IPS DF 6.9 (cell line): ENCODE measurements at places on chromosomes 5 and 9.
A peak's percentile ranks its signal among the peaks of the same experiment; 100 is the strongest.

- DNase-seq = no peak
These were observed 43.8 kb downstream of the NR2F1 start for GRCh38 chr5:93626801-93627200.

DNA sequence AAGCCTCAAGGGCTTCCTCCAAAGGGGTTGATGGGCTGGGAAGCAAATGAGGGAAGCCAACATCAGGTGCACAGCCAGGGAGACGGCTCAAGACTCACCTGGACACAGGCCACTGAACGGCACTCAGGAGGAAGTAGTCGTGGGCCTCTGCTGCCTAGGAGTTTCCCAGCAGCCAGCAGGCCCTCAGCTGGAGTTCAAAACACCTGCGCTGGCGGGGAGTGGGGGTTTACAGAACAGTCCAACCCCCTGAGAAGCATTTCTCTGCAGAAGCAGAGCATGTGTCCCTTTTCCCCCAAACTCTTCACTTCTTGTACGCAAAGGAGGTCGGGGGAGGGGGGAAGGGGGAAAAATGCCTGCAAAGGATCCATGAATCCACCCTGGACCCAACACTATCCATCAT is 2.3 kb downstream of the WHRN start:
- no peak for DNase-seq

- no peak for DNase-seq
These were observed 107.5 kb downstream of the GADD45G start for GRCh38 chr9:89712283-89712682.

- no peak for DNase-seq
These were observed 93.3 kb downstream of the GTF3C4 start for GRCh38 chr9:132763574-132763973.

DNA sequence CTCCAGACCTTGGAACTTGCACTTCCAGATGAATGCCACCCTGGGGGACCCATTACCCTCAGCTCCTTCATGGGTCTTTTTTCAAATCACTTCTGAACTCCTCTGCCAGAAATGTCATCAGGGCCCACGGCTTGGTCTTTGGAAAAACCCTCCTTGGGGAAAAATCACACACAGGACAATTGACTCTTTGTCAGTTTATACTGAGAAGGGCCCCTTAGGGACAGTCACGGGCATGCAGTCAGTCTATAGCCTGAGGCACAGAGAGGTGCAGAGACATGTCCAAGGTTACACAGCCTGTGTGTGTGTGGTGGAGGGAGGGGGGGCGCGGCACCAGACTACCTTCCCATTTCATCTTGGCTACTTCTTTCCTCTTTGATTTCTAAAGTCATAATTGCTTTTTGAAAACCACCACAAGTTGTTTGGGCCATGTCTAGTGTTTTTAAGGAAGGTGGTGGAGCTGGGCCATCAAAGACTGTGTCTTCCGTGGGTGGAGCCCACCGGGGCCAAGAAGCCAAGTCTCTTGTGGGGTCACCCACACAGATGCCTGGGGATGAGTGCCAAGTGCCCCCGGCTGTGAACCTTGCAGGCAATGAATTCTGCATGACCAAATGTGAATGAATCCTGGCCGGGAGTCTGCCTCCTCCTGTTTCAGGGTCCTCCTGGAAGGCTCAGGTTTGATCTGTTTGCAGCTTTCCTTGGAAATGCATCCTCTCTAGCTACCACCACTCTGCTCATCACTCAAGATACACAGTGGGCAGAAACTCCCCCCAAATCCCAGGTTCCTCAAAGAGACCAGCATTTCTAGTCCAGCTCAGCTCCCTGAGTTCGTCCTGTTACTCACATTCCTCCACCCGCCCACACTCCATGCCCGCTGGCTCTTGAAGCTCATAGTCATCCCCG is 200.1 kb upstream of the TBC1D2 start:
- no peak for DNase-seq

GRCh38 chr5:114477816-114478334 is 116.0 kb downstream of the KCNN2 start:
- DNase-seq = no peak

DNA sequence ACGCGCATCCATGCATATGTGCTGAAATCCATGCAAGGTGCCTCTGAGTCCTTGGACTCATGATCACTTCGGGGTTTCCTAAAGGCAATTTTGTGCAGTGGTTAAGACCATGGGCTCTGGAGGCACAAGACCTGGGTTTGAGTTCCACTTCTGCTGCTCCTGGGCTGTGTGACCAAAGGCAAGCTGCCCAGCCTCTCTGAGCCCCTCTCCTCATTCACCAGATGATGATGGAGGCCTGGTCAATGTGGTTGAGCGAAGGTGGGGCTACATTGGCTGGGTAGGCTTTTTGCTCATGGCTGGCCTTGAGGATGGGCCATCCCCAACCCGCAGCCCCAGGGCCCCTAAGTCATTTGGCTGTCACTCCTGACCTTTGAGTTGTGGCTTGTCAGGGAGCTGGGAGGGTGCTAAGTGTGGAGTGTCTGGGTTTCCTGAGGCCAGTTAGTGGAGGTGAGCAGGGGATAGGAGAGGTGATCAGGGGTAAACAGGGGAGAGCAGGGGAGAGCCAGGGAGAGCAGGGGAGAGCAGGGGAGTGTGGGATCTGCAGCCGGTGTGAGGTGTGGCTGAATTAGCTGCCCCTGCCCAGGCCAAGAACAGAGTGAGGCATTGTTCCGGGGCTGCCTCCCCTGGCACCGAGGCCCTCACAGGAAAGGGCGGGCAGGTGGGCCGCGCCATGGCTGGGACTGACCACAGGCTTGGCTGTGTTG is 64.6 kb upstream of the SYNPO start:
- no peak for DNase-seq

- DNase-seq = no peak
These were observed 88.2 kb downstream of the PRRT1B start for GRCh38 chr9:131633491-131634031.

- DNase-seq = no peak
These were observed 232.5 kb upstream of the PRR16 start for GRCh38 chr5:120231563-120231962.

- peak; percentile 22 for DNase-seq
These were observed 112.2 kb downstream of the RPS23 start for GRCh38 chr5:82165740-82166530.
